Activated T-helper 17 cell treated with anti-CD3 and anti-CD28 coated beads, Interleukin-2, amount 50 U/mL, for 72 hours (primary cell): ENCODE measurements at places on chromosomes 11 and 22.
A peak's percentile ranks its signal among the peaks of the same experiment; 100 is the strongest.

GRCh38 chr11:11155962-11156815, 196.9 kb downstream of the CSNK2A3 start:
- ATAC-seq, result peak; percentile 79

- no peak for ATAC-seq
These were observed 1.5 kb downstream of the SLC7A4 start for GRCh38 chr22:21030621-21031544.

- ATAC-seq, result no peak
These were observed 759 bp downstream of the AP2A2 start for GRCh38 chr11:926341-926916.

- ATAC-seq, result no peak
These were observed 70.0 kb downstream of the MICAL3 start for GRCh38 chr22:17954200-17954859.

DNA sequence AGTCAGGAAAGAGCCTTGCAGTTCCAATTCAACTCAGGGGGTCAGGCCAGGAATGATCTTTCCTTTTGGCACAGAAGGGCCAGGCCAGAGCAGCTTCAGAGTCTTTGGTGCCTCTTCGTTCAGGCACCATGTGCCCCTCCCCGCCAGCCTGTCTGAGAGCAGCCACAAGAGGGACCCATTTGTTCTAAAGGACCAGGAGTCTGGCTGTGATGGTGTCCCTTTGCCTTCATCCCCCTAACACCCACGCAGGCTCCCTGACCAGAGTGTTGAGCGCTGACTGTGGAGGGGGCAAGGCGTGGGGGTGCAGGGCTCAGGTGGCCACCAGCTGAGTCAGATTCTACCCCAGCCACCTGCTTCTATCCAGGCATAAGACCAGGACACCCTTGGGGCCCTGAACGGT, 156.4 kb downstream of the TTC17 start:
- no peak for ATAC-seq

DNA sequence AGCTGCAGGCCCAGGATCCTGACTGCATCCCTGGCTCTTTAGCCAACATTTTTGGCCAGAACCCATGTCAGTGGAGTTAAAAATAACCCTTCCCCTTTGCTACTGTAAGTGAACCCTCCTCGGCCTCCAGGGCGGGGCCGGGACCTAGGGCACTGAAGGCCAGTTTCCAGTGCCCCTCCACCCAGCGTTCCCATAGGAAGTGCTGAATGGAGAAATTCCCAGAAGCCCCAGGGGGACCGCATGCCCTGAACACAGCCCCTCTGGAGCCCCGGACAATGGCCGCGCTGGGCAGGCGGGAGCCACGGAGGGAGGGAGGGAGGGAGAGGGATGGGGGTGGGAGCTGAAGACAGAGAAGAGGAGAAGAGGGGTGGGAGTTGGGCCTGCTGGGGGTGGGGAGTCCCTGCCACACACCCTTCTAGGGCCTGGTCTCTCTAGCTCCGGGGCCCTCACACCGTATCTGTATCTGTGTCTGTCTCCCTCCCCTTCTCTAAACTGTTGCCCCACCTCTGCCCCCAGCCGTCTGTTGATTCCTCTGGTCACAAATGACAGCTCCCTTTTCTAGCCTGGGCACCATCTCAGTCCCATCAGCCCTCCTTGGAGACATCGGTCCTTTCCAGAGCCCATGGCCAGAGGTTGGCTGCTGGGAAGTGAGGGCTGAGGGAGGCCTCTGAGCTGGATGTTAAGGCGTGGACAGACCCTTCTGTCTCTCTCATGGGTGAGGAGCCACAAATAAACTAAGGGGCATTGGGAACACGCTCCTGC, 10.9 kb downstream of the PDGFB start:
- ATAC-seq, result no peak

GRCh38 chr22:28141614-28142013, 222.6 kb upstream of the PITPNB start:
- ATAC-seq, result no peak

DNA sequence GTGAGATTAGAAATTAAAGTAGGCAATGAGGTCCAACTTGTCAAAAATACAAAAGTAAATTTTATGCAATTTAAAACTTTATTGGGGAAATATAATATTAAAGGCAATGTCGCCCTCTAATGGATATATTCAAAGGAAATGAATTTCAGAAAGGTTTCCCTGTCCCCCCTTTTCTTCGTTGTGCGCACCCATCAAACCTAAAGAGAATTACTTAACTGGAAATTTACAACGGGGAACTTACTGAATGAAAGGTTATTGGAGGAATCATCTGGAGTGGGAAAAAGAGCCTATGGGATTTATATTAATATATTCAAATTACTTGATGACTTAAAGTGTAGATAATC, 1.7 kb upstream of the ABTB2 start:
- ATAC-seq, result no peak

GRCh38 chr11:2666401-2666741, 33.4 kb downstream of the KCNQ1OT1 start:
- no peak for ATAC-seq

DNA sequence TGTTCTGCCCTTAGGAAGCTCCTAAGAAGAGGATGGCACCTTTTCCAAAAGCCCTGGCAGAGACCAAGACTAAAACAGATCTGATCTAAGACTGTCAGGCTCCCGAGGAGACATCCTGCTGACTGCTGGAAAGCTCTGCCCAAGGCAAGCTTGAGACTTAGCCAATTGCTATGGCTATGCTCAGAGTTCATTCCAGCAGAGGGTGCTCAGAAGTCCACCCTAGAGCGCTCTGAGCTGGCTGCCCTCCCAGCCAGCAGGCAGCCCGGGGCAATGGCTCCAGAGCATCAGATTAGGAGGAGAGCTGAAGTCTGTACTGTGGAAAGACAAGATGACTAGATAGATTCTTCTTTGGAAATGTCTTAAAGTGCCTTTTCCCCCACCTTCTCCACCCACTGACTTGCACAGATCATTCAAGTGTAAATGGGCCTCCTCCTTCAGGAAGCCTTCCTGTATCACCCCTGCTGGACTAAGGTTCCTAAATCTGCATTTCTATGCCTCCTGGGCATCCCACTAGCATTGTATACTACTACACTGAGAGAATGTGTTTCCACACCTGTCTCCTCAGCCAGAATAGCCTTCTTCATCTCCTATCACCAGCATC, 23.4 kb downstream of the LRRC55 start:
- ATAC-seq, result no peak

DNA sequence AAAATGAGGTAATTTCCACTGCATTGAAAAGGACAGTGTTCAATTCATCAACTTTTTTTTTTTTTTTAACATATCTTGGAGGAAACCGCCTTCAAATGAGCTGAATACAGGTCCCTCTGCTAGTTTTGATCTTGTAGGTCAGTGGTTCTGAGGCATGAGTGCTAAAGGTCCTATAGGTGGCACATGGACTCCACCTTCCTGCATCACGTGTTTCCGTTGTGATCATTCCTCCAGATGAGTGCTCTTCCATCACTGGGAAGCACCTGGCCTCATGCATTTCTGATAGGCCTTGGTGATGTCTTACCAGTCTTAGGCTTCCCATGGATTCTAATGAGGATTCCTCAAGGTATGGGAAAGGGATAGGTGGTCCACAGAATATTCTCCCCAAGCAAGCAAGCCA, 37.8 kb downstream of the FDX1 start:
- no peak for ATAC-seq

- ATAC-seq, result no peak
These were observed 102.4 kb upstream of the FSHB start for GRCh38 chr11:30128269-30128932.

DNA sequence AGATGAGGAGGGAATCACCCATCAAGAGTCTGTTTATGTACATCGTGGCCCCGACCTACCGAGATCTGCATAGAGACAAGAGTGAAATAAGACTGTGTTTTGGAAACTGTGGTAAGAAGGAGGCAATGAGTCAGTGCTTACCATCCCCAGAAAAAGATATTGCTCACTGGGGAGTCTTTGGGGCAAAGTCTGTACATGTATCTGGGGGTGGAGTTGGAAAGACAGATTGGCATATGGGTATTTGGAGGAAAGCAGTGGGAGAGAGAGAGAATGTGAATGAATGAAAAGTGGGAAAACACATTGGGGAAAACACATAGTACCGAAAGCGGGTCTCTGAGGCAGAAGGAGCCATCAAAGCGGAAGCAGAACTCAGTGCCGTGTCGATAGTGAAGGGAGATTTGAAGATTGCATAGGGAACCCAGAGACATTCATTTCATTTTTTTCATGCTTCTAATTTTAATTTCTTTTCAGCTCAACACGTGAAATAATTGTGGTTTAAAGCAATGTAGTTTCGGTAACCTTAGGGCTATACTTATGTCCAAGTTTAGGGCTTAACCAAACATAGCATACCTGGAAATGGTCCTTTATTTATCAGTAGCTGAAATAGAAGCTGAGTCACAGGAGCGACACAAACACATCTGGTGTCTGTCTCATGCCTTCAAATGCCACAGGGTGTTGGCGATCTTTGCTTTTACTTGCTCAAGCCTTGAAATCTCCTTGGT, 98.6 kb upstream of the CD44 start:
- ATAC-seq, result peak; percentile 87

DNA sequence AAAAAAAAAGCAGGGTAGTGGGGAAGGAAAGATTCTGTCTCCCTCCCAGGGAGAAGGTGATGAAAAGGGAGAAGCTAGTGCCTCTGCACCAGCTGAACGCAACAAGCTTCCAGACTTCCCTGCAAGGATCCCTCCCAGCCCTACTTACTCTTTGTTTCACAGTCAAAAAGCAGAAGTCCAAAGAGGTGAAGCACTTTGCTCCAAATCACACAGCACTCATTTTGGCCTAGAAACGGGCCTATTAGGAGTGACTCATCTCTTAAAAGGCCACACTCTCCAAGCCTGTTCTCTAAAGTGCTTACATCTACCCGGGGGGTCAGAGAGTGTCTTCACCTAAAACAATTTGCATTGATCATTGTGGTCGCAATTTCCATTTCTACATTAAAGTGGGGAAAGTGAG, 17.7 kb upstream of the GRK3 start:
- ATAC-seq, result no peak

- ATAC-seq, result no peak
These were observed 53.8 kb upstream of the CHRM4 start for GRCh38 chr11:46445192-46445919.
